ENCODE measurements at places on chromosomes 7 and 10. TPM values are rescaled to one million over a fixed set of nuclear protein-coding genes. Genes with fewer than 3 reads are reported as not detected.

The VSTM2A gene
- polyA plus RNA-seq: not detected

DNA sequence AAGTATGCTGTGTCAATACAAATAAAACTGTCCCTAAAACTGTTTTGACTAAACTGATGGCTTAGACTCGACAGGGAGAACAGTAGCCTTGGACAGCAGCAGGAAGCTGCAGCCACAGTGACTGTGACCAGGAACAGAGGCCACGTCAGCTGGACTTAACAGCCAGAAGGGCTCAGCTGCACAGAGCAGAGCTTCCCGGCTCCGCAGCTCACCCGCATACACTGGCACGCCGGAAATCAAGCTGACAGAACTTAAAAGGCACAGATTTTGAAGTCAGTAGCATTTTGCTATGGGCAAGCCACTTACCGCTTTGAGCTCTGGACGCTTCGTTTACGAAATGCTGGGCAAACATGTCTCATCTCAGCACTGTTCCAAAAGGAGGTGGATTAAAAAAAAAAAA is 769.7 kb upstream of the AUTS2 start:
- no peak for DNase-seq

- DNase-seq: peak; percentile 87
Observed at GRCh38 chr7:2487586-2488271, 11.5 kb upstream of the GRIFIN start.

DNA sequence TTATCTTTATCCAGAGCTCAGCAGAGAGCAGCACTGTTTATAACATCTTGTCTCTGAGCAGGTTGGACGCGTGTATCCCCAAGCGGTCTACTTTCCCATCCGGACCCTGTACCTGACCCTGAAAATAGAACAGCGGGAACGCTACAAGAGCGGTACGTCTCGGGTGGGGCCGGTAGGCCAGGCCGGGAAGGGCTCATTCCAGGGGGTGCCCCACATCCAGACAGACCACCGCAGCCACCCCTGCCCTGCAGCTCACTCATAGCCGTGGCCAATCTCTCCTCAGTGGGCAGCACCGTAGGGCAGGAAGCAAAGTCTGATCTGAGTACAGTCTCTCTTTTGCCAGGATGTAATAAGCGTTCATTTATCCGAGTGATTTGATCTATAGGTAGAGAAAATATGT is 113.7 kb downstream of the TRRAP start:
- DNase-seq: no peak

- DNase-seq: no peak
Observed at GRCh38 chr7:128236924-128237586, 4.0 kb upstream of the LEP start.
